CD4-positive, CD25-positive, alpha-beta regulatory T cell (primary cell): ENCODE measurements at places on chromosomes 4 and X. TPM values are rescaled to one million over a fixed set of nuclear protein-coding genes. Genes with fewer than 3 reads are reported as not detected.
A peak's percentile ranks its signal among the peaks of the same experiment; 100 is the strongest.

ASB5 gene
- not detected for polyA plus RNA-seq

- DNase-seq: no peak
Measured at GRCh38 chr4:101033986-101034385, 313.3 kb downstream of the PPP3CA start.

- DNase-seq: no peak
Measured at GRCh38 chrX:130071611-130072344, 38.5 kb downstream of the ELF4 start.

FGFBP1 gene
- not detected for polyA plus RNA-seq

FRMPD4 gene
- not detected for polyA plus RNA-seq

CFAP99 gene
- polyA plus RNA-seq: not detected

GRCh38 chr4:95355021-95355420 lies 193.8 kb downstream of the UNC5C start:
- DNase-seq: no peak

GRCh38 chr4:86530183-86530582 lies 63.9 kb upstream of the PTPN13 start:
- DNase-seq: no peak

DNA sequence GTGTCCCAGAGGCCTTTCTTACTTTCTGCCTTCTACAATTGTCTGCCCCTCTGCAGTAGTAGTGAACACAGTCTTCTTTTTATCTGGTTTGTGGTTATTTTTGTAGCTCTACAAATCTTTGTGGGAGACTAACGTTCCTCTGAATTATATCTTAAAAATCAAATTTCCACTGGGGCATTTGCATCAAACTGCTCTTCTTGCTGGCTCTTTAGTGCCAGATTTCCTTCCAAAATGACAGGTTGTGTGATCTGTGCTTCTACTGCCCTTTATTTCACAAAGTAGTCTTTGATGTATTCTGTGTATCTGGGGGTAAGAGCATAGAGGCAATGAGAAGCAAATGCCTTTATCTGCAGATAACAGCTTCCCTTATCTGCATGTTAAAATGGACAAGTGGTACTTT lies 34.5 kb downstream of the TSPAN7 start:
- DNase-seq: no peak

KLB gene
- polyA plus RNA-seq: 0.07 TPM

DNA sequence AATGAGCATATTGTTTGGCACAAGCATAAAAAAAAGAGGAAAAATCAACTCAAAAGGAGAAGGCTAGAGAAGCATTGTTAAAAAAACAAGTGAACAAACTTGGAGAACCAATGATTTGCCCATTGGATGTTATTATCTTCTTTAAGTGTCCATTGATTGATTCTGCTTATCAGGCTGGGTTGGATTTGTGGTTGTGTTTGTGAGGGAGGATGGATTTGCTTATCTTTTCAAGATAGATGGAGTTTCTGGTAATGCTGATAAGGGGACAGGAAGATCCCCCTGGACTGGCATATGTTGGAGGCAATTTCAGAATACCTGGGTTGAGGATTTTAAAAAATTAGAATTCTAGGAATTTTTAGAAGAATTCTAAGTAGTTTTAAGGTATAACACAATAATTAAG lies 41.8 kb upstream of the TMEM192 start:
- no peak for DNase-seq

ZNF41 gene
- 6.4 TPM for polyA plus RNA-seq

DNA sequence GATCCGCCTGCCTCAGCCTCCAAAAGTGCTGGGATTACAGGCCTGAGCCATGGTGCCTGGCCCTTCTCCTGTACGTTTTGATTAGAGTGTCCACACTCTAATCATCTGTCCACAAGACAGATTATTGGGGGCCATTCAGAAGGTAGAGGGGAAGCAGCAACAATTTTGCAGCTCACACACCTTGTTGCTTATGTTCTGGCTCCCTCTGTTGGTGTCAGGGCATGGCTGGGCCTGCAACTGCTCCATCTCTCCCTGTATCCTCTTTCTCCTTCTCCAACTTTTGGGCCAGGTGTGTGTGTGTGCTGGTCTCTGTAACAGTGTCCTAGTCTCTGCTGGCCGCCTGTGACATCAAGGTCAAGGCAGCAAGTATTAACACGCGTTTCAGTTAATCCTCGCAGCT lies 125.5 kb upstream of the MBNL3 start:
- DNase-seq: no peak

- DNase-seq: peak; percentile 32
Measured at GRCh38 chr4:113825272-113825671, 63.7 kb upstream of the CAMK2D start.

SYTL5 gene
- polyA plus RNA-seq: not detected

DNA sequence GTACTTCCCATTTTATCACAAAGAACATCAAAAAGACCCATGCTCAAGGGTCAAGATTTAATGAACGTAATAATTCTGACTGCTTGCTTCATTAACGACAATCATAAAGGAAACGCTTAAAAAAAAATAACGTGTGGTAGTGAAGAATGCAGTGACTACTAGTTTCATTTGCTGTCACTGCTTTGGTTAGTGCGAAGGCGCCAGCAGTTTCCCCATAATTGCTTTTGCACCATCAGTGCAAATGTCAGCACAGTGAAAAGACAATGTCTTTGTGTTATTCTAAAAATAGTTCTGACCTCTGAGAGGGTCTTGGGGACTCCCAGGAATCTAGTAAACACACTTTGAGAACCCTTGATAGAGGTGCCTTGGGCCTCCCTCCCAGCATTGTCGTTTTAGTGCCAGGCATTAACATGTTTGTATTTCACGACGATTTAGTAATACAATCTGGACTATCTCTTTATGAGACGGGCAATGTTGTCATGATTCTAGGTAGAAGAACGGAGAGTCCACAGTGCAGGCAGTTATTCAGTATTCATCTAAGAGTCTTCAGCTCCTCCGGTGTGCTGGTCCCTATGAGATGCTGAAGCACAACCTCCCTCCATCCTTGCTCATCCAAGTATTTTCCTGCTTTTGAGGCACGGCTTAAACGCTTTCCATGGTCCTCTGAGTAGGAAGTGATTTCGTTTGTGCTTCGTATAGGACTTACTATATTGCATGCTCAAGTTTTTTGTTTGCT lies 71.0 kb downstream of the AFF1 start:
- peak; percentile 48 for DNase-seq

- no peak for DNase-seq
Measured at GRCh38 chr4:158630893-158631292, 40.8 kb downstream of the C4orf46 start.

- DNase-seq: no peak
Measured at GRCh38 chrX:41621222-41621723, 67.5 kb upstream of the GPR34 start.

ADH1A gene
- not detected for polyA plus RNA-seq

- DNase-seq: no peak
Measured at GRCh38 chrX:129653971-129654651, 645 bp downstream of the APLN start.

GRCh38 chrX:136953867-136954787 lies 73.6 kb upstream of the RBMX start:
- DNase-seq: peak; percentile 44

DNA sequence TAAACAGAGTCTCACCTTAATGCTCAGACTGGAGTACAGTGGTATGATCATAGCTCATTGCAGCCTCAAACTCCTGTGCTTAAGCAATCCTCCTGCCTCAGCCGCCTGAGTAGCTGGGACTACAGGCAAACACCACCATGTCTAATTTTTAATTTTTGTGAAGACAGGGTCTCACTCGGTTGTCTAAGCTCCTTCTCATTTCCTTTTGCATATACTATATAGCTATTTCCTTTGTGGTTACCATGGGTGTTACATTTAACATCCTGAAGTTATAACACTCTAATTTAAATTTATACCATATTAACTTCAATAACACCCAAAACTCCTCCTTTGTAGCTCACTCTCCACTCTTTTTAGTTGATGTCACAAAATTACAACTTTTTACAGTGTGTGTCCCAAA lies 114.3 kb downstream of the DCK start:
- no peak for DNase-seq

GRCh38 chr4:170887396-170887795 lies 797.6 kb upstream of the AADAT start:
- DNase-seq: no peak

DNA sequence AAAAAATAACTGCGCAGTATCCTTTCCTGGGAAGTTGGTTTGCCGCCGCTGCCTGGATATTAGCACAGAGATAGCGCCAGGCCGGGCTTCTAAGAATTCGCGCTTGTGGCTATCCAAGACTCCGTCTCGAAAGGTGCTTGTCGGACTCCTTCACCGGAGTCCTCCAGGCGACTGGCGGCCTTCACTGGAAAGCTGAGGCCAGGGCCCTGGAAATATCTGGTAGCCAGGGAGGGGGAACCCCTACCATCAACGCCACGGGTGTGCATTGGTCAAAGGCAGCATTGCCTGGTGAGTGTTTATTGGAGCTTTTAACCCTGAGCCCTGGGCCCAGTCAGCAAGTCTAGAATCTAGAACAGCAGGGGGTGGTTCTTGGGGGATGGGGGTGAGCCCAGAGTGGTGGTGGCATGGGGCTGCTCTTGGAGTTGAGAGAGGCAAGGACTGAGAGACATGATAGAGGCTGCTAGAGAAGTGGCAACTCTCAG lies 577 bp upstream of the PIM2 start:
- DNase-seq: peak; percentile 68

CLNK gene
- 2.5 TPM for polyA plus RNA-seq

RIPPLY1 gene
- not detected for polyA plus RNA-seq

- no peak for DNase-seq
Measured at GRCh38 chr4:2886622-2887021, 43.0 kb downstream of the ADD1 start.

GRCh38 chrX:14533867-14534266 lies 4.5 kb downstream of the GLRA2 start:
- no peak for DNase-seq

UGT8 gene
- polyA plus RNA-seq: not detected

GRCh38 chr4:11397146-11397545 lies 31.5 kb downstream of the HS3ST1 start:
- DNase-seq: no peak

- DNase-seq: no peak
Measured at GRCh38 chr4:40856277-40856839, 106.6 kb downstream of the NSUN7 start.
